ENCODE measurements at places on chromosomes 11 and 22.

DNA sequence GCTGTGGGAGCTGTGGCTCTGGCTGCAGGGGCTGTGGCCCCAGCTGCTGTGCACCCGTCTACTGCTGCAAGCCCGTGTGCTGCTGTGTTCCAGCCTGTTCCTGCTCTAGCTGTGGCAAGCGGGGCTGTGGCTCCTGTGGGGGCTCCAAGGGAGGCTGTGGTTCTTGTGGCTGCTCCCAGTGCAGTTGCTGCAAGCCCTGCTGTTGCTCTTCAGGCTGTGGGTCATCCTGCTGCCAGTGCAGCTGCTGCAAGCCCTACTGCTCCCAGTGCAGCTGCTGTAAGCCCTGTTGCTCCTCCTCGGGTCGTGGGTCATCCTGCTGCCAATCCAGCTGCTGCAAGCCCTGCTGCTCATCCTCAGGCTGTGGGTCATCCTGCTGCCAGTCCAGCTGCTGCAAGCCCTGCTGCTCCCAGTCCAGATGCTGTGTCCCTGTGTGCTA, 514 bp downstream of the KRTAP5-9 start:
- DNase-seq: no peak

DNA sequence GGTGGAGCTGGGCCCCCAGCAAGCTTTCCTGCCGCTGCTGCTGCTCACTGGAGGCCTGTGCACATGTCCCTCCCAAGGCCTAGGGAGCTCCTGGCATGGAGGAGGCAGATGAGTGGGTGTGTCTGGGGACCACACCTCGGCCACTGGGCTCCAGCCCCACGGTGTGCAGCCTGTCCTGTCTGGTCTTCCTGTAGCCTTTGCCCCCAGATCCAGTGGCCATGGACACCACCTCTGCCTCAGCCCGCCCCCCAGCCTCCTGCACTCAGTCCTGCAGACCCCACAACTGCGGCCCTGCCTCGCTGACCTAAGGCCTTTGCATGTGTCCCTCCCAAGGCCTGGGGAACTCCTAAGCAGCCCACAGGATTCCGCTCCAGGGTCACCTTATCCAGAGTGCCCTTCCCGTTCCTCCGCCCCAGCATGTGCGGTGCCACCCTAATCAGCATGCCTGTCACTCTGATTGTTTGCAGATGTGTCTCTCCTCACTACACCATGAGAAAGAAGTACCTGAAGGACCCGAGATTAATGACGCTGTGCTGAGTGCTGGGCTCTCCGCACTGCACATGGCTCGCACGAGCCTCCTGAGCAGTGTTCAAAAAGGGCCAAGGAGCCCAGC, 8.6 kb downstream of the GAL start:
- DNase-seq: no peak

DNA sequence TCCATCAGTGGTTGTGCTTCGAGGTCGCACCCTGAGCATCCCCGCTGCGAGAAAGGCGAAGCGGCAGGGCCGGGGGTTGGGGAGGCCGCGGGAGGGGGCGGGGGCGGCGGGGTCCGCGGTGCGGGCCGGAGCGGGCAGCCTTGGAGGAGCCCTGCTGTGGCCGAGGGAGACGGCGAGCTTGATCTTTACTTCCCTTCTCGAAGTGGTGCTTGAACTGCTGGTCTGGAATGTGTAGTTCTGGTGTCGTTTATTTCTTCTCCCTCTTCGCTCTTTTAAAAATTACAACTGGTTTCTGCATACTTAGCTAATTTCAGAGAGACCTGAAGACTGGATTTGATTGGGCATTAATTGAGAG, 1.1 kb downstream of the APLP2 start:
- no peak for DNase-seq

DNA sequence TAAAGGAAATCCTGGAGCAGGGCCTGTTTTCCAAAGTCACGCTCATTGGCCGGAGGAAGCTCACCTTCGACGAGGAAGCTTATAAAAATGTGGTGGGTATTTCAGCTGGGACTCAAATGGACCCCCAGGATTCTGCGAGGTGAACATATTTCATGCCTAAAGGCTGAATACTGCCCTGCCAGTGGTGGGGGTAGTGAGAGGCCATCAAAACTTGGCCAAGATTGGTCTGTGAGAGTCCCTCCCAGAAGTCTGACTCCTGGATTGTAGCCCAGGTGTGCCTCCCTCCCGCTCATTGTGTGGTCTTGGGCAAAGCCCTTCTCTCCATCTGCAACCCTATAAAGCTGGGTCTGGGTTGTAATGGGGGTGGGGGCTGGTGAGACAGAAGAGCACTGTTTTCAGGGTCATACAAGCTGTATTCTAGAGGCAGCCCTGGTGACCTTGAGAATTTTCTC, 853 bp downstream of the HTATIP2 start:
- DNase-seq: no peak

DNA sequence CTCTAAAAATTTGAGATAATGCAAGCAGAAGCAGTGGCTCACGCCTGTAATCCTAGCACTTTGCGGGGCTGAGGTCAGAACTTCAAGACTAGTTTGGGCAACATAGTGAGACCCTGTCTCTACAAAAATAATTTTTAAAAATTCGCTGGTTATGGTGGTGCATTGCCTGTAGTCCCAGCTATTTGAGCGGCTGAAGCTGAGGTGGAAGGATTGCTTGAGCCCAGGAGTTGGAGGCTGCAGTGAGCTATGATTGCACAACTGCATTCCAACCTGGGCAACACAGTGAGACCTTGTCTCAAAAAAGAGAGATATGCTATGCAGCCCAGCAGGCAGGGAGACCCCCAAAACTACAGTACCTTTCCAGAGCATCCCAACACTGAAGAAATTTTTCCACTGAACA, 2.3 kb downstream of the CTSC start:
- DNase-seq: no peak

DNA sequence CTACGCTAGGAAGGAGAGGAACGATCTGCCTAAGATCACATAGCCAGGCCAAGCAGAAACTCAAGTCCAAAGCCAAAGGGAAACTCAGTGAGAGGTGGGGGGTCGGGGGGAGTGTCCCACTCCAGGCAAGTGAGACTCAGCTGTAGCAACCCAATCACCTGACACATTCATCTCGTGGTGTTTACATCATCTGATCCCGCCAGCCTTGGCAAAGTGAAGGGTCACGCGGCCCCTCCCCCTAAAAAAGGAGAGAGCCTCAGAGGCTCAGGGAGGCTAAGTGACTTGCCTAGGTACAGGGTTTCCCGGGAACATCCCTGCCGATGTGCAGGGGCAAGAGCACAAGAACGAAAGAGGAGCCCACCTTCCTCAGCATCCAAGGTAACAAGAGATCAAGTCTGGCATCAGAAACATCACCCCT, 21.5 kb downstream of the MYH9 start:
- no peak for DNase-seq

- no peak for DNase-seq
These were observed 20.9 kb upstream of the NARS2 start for GRCh38 chr11:78595436-78596130.

DNA sequence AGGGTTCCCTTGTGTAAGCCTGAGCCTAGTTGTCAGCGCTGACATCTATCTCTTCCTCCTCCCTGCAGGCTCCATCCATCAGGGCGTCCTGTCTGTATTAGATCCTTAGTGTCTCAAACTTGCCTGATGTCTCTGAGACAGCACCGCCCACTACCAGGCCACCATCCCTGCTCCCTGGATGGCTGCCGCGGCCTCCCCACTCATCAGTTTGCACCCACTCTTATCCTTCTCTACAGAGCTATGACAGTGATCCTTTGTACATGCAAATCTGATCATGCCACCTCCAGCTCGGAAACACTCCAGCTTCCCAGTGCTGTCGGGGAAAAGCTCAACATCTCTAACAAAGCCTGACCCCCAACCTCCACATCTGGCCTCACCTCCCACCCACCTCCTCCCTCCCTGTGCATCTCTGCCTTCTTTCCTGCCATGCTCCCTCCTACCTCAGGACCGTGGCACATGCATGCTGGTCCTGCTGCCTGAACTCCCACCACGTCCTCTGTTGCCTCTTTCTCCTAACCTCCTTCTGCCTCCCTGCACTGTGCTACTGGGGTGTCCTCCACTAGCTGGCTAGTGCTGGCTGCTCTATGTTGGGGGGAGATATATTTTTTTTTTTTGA, 61.6 kb upstream of the EIF3D start:
- no peak for DNase-seq

DNA sequence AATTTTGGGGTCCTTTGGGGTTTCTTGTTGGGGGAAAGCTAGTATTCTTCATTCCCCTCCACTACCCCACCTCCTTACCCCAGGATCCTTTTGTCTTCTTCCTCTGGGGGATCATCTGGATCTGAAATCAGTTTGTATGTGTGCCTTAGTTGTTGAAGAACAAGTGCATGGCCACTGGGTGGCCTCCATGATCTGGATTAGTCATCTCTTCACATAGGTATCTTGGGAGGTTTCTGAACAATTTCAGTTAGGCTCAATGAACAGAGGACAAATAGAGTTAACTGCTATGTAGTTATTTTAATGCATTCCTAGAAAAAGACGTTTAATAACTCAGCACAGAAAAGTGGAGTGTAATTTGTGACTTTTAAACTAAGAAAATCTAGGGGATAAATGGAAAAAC, 7.1 kb upstream of the VWA5A start:
- no peak for DNase-seq

- no peak for DNase-seq
These were observed 23.3 kb downstream of the ETS1 start for GRCh38 chr11:128563942-128564641.

- DNase-seq: peak; percentile 94
These were observed 1.3 kb upstream of the ESAM start for GRCh38 chr11:124763156-124763947.

DNA sequence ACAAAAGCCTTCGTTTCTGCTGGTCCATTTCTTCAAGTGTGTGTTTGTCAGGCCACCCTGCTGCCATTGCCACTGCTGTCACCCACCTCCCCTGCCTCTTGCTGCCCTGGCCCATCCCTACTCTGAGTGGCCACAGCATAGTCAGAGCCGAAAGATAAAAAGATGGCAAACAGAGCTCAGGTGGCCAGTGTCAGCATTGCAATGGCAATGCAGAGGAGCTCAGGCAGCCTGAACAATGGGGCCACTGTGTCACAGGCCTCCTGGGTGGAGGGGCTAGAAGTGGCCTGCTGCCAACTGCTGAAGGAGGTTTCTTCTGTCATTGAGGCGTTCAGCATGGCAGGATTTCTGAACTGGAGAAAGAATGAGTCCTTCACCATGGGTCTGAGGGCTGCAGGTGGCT, 137.1 kb downstream of the CSNK2A3 start:
- DNase-seq: peak; percentile 44

GRCh38 chr11:112719736-112720525, 241.3 kb upstream of the NCAM1 start:
- no peak for DNase-seq

DNA sequence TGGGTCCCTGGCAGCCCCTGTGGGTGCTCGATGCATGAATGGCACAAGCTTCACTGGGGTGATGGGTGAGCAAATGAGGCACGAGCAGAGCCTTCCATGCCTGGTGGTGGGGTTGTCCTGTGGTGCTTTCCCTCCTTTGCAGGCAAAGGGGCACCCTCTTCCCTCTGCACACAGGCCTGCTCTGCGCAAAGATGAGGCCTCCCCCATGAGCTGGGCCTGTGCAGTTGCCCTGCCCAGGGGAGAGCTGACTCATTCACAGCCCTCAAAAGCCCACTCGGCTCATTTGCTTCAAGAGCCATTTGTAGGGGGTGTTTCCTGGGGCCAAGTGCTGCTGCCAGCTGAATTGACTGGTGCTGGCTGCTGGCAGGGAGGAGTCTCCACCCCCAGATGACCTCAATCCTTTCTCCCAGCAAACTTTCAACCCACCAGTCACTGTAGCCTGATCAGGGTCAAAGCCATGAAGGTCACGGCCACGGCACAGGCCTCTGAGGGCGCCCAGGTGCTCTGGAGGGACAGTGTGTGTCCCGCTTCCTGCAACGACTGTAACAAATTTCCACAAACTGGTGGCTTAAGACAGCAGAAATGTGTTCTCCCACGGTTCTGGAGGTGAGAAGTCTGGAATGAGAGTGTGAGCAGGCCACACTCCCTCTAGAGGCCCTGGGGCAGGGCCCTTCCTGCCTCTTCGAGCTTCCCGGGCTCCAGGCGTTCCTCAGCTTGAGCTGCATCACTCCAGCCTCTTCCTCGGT, 48.8 kb upstream of the ANO1 start:
- DNase-seq: peak; percentile 40

GRCh38 chr11:106105986-106106385, 28.5 kb downstream of the AASDHPPT start:
- no peak for DNase-seq

DNA sequence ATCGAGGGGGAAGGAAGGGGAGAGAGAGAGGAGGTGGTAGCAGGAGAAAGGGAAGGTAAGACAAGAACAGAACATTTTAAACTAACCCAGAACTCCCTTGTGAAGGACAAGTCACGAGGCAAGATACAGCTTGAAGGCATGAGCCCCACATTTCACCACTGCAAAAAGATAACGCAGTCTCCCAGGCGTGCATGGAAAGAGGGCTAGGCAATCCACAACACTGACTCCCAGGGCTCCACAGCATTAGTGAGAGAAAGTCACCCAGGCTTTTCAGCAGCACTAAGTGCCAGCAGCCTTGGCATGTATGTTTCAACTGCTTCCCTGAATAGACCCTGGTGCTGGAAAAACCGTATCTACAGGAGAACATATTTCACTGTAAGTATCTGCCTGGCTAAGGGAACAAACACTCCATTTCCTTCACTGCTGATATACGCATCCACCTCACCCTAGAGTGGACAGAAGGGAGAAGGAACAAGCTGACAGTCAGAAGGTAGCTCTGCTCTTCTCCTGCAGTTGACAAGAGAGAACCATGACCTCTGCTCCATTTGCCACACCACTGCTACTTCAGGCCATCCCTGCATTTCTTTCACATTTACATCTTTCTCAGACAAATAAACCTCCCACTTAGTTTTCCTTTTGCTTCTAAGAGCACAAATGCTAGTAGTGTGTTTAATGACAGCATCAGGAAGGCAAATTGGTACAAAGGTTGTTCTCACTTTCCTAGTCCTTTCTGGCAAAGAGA, 87.9 kb downstream of the AMBRA1 start:
- no peak for DNase-seq

DNA sequence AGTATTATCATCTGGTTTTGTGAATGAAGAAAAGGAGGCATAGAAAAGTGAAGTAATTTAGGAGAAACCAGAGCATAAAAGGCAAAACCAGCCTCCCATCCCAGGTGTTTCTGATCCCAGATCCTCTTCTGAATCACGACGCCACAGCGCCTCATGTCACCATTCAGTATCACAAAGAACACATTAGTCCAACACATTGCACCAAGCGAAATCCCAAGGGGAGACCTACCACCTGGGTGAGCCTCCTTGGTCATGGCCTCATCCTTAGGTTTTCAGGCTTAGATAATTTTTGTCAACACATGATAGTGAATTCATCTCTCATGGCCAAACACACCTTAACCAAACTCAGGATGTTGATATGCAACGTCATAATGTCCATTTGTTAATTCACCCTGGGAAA, 181.5 kb upstream of the SORL1-AS1 start:
- no peak for DNase-seq

- peak; percentile 80 for DNase-seq
These were observed 14.7 kb upstream of the MFRP start for GRCh38 chr11:119361056-119361787.

GRCh38 chr11:63635762-63636465, 21.7 kb upstream of the PLAAT3 start:
- DNase-seq: peak; percentile 60

GRCh38 chr11:46273511-46274205, 3.8 kb upstream of the CREB3L1 start:
- peak; percentile 32 for DNase-seq

GRCh38 chr22:37240240-37240940, 3.7 kb downstream of the RAC2 start:
- no peak for DNase-seq

- DNase-seq: no peak
These were observed 31.5 kb downstream of the C2CD3 start for GRCh38 chr11:74139151-74139918.

GRCh38 chr22:39309881-39310714, 9.3 kb downstream of the RPL3 start:
- DNase-seq: no peak

- no peak for DNase-seq
These were observed 1.9 kb upstream of the CARD16 start for GRCh38 chr11:105046898-105047579.
